Activated CD4-positive, alpha-beta T cell treated with anti-CD3 and anti-CD28 coated beads for 48 hours (primary cell): ENCODE measurements at places on chromosomes 3 and 15.
A peak's percentile ranks its signal among the peaks of the same experiment; 100 is the strongest.

DNA sequence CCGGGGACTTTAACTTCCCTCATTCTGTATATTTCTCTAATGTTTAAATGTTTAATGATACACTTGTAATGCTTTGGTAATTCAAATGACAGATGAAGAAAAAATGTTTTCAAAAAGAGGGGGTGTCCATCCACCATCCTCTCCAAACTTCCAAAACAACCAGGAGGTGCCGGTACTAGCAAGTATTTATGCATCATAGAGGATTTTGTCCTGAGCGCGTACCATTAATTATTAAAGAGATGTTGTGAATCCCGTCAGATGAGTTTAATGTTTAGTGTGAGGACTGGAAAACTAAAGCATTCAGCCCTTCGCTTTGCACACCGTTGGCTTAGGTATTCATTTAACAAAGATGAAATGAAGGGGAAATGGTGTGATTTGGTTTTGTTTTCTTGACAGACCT lies 1.3 kb downstream of the SLC28A1 start:
- no peak for DNase-seq

DNA sequence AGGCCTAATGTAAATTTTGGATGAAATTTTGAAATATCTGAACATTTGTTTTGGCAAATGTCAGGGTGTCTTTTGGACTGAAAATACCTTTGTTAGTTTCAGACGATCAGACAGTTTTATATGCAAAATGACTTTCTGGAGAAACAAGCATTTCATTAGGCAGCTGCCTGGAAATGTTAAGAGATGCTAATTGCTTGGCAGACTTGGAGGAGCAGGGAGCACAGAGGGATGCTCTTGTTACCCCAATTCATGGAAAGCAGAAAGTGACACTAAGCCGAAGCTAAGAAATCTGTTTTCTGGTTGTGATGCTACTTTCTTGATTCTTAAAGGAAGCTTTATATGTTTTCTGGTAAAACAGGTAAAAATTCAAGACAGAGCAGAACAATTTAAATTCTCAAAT lies 204.3 kb upstream of the GBE1 start:
- DNase-seq = no peak

GRCh38 chr15:50353975-50354837 lies 792 bp downstream of the GABPB1 start:
- peak; percentile 72 for DNase-seq

GRCh38 chr15:51776952-51777569 lies 25.7 kb downstream of the TMOD2 start:
- peak; percentile 69 for DNase-seq
